ENCODE measurements at places on chromosomes 2 and 18. TPM values are rescaled to one million over a fixed set of nuclear protein-coding genes. Genes with fewer than 3 reads are reported as not detected.

The SERPINB11 gene
- not detected for total RNA-seq

The APLF gene
- 2.1 TPM for total RNA-seq

The COL5A2 gene
- total RNA-seq = 160 TPM

GRCh38 chr18:48804856-48805610 is 145.7 kb downstream of the SMAD7 start:
- DNase-seq = no peak

The RHOB gene
- total RNA-seq = 11.7 TPM

The FECH gene
- total RNA-seq = 88.0 TPM

The REG3G gene
- not detected for total RNA-seq

DNA sequence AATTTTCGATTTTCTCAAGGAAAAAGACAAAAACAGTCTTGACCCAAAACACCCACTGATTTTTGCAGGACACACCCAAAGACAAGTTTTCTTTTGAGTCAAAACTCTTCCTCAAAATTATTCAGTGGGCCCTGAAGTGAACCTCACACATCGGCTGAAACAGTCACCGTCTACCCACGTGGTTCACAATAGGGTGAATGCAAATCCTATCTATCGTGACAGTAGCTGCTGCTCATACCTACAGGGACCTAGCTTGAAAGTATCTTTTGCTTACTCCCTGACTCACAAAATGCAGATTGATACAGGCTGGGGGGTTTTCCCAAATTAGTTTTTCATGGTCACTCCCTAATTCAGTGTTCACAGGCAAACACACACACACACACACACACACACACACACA is 10.7 kb upstream of the CD226 start:
- no peak for DNase-seq

The NT5DC4 gene
- total RNA-seq = not detected

DNA sequence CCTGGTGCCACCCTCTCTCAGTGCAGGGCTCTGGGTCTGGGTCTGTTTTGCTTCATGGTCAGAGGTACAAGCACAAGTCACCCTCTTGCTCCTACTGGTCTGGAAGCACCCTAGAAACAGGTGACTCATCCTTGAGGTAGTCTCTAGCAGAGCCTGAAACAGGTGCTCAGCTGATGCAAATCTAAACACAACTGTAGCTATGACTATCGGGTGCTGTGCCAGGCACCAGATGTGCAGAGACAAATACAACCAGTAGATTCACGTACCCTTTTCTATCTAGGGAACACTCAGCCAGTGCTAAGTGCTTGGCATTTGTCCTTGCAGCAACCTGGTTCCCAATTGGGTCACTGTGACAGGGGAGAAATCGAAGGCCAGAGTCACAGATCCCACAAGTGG is 140.9 kb upstream of the MYCN start:
- DNase-seq = peak; percentile 6

- no peak for DNase-seq
These were observed 36.7 kb downstream of the LDLRAD4 start for GRCh38 chr18:13254971-13255927.

GRCh38 chr18:23154030-23154429 is 18.7 kb downstream of the CABLES1 start:
- DNase-seq = no peak

DNA sequence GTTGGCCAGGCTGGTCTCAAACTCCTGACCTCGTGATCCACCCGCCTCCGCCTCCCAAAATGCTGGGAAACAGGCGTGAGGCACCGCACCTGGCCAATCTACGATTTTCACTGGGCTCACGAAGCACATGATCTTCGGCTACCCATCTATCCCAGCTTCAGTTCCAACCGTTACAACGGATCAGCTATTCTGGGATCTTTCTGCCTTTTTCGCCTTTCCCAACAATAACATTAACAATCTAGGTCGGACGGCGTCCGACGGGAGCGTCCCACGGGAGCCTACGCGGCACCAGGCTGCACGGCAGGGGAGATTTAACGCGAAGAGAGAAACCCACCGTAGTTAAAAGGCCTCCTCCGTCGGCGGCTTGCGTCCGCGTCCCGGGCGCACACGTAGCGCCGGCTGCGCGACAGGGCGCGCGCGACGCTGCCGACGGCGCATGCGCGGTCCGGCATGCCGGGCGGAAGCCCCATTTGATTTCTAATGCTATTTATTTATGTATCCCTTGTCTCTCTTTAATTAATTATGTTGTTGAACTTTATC is at the start of gene MSL3B:
Gene MSL3B (minus strand): TSS at position 394 of the 540 bp plus-strand sequence.
- no peak for DNase-seq

DNA sequence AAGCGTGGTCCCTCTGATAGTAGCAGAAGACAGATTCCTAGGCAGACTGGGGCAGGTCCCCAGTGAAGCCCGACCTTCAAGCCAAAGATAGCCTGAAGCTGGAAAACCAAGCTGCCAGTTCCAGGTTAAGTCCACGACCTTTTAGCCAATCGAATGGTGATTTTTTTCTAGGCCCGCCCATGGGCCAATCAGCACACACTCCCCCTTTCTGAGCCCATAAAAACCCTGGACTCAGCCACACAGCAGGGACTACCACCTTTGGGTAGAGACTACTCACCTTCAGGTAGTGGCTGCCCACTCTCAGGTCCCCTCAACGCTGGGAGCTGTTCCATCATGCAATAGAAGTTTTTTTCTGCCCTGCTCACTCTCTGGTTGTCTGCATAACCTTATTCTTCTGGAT is 14.5 kb upstream of the ADI1 start:
- DNase-seq = no peak

DNA sequence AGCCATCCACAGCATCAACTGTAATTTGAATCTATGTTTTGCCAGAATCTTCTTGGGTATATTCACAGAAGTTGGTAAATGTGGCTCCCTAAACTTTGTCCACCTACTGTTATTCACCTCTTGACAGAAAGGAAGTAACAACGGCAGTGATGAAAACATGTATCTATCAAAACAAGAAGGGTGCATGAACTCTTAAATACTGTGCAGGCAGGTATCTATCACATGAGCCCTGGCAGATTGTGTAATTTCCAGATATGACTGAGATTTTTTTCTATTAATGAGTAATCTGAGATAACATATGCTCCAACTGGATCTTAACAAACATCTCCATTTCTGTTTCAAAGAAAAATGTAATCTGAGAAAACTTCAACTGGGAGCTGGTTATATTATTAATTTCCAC is 36.6 kb downstream of the SFT2D3 start:
- no peak for DNase-seq

DNA sequence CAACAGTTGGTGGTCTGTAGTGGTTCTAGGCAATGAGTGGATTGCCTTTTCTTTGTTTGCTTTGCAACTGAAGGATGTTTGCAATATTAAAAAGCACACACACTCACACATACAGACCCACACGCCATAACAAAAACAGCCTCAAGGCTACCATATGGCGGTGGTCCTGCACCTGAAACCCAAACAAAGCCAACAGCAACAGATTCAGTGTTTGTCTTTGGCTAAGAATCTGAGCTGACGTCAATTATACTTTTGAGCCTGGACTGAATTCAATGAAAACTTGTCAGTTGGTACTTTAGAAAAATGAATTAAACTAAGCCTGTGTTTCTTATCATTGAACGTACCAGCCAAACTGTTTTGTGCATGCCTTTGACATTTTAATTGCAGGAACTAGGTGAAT is 65.0 kb upstream of the NYAP2 start:
- peak; percentile 80 for DNase-seq

The VAMP5 gene
- 0.77 TPM for total RNA-seq

DNA sequence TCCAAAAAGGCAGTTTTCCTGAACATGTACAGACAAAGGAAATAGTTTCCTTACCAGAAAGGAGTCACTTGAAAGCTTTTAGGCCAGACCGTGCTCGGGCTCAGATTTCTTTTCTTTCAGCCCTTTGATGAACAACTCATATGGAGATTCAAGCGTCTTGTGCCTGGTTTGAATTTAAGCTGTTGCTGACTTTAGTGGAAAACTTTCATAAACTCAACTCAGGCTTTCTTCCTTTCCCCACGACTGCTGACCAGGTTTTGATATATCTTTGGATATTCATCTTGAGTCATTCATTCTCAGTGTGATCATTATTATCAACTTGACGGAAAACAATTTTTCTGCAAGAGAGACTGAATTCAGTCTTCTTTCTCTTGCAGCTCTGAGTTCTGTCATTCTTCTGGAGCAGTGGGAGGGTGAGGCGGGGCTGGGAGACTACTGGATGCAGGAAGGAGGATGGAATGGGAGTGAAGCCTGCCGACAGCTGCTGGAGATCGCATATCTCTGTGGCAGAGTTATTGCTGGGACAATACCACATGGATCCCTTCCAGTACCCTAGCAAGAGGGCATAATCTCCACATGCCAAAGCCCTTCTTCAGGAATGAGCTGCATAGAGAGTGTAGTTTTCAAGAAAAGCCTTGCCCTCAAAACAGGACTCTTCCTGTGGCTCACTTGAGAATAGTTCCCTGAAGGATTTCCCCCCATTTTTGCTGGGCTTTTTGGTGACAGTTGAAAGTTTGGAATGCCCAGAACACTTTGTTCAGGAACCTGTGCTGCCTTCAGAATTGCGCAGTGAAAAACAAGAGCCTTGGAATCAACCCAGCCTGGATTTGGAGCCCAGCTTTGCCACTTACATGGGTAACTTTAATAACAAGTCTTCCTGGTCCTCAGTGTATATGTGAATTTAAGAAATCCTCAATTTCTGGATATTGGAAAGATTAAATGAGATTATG is 364.4 kb downstream of the ZNF521 start:
- peak; percentile 11 for DNase-seq

DNA sequence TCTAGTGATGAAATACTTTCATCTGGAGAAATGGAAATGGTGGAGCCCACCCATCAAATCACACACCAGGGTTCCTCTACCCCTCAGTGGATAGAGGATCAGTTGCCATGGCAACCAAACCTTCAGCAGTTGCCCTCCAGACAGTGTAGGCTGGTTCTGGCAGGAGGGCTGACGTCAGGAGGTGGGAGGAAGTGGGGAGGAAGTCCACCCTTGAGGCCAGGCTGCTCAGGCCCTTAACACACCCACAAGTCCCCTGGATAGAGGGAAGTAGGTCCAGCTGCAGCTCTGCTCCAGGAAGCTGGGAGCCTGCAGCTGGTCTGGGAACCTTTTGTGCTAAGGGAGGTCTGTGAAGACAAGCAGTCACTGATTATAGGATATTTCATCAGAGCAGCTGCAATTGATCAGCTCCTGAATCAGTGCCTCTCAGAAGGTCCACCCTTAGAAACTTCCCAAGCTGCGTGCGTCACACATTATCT is 186.6 kb downstream of the MTX2 start:
- no peak for DNase-seq

DNA sequence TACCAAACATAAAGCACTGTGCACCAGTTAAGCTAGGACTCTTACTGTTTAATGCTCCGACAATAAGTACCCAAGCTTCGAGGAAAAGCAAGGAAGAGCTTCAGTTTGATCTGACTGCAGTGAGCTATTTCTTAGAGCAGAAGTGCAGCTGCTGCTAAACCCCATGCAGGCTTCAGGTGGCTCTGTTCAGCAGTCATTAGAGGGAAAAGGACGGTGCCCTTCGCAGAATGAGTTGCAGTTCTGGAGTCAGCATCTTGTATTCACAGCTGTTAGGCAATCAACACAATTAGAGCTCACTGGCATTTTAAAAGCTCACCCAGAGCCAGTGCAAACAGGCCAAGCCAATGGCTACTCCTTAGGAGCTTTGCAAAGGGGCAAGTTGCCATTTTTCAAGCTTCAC is 1.5 kb upstream of the CERKL start:
- DNase-seq = no peak

The PKDCC gene
- 17.2 TPM for total RNA-seq

DNA sequence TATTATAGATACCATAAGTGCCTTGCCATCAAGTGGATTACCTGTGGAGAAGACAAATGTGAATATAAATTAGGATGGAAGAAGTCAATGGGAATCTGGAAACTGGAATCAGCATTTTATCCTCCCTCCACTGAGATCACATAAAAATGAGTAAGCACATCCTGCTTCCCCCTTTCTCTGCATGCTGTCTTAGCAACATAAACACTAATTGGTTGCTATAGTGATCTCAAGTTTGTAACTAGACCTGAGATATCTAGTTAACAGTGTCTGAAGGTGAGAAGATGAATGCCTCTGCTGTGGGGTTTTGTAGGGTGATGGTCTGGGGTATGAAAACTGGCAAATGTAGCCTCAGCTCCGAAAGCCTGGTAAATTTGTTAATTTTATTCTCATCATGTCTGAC is 1357.5 kb upstream of the CELF4 start:
- DNase-seq = no peak

GRCh38 chr2:27380626-27381545 is at the start of gene ZNF513:
TSS of gene ZNF513 (minus strand) at chr2:27380734. CDS start at chr2:27380526, 208 bp downstream.
- DNase-seq = peak; percentile 85

- no peak for DNase-seq
These were observed 38.5 kb downstream of the ROCK2 start for GRCh38 chr2:11305958-11306357.
